ENCODE measurements at places on chromosomes 3 and 15.

GRCh38 chr15:49179433-49180190 is 9.6 kb downstream of the GALK2 start:
- no peak for DNase-seq

- no peak for DNase-seq
Observed at GRCh38 chr15:34716111-34716510, 38.7 kb downstream of the GJD2 start.

GRCh38 chr3:115512565-115513415 is 110.5 kb upstream of the GAP43 start:
- no peak for DNase-seq

DNA sequence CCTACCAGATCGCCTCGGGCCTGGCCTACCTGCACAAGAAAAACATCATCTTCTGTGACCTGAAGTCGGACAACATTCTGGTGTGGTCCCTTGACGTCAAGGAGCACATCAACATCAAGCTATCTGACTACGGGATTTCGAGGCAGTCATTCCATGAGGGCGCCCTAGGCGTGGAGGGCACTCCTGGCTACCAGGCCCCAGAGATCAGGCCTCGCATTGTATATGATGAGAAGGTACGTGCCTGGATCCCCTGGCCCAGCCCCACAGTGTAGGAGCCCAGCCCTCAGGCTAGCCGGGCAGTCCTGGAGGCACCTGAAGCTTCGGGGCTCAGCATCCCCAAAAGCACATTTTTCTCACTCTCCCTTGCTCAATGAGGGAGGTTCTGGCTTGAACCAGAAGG is 135.8 kb downstream of the LRRK1 start:
- no peak for DNase-seq

DNA sequence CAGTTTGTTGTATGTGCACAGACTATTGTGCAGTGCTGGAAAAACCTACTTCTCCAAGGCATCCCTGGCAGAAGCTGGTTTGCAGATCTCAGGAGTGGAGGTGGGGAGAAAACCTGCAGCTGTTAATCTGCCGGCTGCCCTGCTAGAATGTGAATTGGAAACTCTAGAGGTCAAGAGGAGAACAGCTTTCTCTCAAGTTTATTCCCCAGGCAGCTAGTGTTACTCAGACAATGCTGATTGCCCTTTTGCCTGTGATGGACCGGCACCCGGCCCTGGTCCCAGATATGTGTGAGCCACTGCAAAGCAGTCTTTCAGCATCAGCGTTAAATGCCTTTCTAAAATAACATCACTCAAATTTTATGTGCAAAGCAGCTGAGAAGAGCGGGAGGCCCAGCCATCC is 129.7 kb upstream of the TPM1 start:
- no peak for DNase-seq

GRCh38 chr3:14200276-14200675 is 21.7 kb downstream of the LSM3 start:
- DNase-seq, result no peak

- no peak for DNase-seq
Observed at GRCh38 chr3:175885231-175885766, 1026.2 kb downstream of the NAALADL2 start.

Measured in cerebellar nuclear complex (tissue), 1 donor.